ENCODE measurements at places on chromosomes 2 and 18.

DNA sequence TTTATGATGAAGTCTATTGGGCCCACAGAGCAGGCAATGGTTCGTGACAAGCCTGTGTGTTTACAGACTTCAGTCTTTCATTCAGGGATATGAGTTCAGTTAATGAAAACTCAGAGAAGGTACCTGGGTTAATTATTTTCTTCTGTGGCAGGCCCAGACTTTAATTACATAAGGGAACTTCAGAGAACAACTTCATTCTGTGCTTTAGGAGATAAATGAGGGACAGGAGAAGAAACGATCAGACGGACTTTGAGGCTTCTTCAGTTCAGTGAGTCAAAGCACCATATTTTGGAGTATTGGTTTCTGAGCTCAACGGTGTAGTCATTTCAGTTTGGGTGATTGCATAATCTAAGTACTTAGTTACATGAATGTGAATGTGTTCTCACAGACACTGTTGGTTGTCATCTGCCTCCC, 203.0 kb upstream of the KCNJ3 start:
- DNase-seq, result no peak

DNA sequence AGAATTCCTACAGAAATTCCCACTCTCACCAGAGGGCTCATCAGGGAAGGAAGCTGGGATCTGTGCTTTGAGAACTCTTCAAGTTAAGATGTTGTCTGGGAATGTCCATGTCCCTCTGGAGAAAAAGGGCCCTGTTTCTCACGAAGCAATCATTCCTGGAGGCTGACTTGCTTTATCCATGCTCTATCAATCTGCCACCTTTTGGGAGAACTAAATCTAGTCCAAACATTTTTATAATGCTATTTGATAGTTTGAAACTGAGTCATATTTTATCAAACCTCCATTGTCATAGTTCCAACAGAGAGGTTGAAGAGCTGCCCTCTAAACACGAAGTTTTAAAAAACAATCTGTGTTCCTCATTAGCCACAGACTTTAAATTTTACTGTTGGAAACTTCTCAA, 219.2 kb downstream of the MTX2 start:
- DNase-seq, result no peak

- DNase-seq, result peak; percentile 54
Measured at GRCh38 chr2:98445177-98445682, 572 bp downstream of the INPP4A start.

- no peak for DNase-seq
Measured at GRCh38 chr2:135043345-135043744, 3.9 kb downstream of the MAP3K19 start.

GRCh38 chr2:7280790-7281189, 363.6 kb downstream of the RNF144A start:
- DNase-seq, result no peak

DNA sequence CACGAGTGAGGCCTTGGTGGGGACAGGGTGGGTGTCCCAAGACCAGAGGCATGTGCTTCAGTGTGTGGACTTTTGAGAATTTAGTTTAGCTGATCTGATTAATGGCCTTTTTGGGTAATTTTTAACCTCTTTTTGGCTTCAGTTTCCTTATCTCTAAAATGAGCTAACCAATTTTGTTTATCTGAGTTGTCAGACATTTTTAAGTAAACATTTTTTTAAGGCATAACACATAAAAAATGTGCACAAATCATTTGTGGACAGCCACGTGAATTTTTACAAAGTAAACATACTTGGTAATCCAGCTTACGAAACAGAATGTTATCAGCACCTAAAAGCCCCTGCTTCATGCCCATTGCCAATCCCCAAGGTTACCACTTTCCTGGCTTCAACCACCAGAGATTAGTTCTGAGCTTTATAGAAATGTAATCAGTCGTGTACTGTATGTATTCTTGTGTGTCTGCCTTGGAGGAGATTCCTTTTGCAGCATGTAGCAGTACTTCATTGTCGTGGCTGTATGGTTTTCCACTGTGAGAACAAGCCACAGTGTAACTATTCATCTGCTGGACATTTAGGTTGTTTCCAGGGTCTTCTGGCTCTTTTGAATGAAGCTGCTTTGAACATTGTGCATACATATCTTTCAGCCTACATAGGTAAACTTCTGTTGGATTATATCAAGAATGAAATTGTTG, 8.4 kb upstream of the INO80C start:
- DNase-seq, result no peak

- DNase-seq, result peak; percentile 93
Measured at GRCh38 chr2:233210843-233211547, 40.5 kb upstream of the ATG16L1 start.

DNA sequence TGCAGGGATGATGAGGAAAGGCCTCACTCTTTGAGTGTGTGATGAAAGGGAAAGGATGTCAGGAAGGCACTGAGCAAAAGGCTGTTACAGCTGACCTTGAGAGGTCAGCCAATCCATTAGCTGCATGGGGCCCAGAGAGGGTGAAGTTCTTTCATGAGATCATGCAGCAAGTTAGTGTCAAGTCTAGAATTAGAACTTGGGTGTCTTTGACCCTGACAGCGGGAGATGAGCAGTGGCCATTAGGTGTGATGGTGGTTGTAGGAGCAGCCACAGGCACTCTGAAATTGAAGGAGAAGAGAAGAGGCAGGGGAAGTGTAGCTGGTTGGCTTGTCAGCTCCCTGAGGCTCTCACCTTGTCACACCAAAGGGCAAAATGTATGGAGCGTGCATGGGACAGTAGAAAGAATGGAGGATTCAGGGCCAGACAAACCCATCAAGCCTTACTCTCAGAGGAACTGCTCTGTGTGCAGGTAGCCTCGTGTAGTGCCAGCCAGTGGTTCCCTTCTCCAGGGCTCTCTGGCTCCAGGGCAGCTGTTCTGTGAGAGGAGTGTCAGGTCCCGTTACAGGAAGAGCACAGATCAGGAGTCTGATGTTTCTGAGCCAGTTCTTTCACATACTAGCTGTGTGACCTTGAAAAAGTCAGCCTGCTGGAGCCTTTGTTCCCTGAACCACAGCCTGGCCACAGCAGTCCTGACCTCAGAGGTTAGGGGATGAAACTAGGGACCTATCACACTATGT, 35.9 kb downstream of the MAP4K4 start:
- no peak for DNase-seq

- DNase-seq, result no peak
Measured at GRCh38 chr2:41707790-41708451, 339.9 kb upstream of the PKDCC start.

DNA sequence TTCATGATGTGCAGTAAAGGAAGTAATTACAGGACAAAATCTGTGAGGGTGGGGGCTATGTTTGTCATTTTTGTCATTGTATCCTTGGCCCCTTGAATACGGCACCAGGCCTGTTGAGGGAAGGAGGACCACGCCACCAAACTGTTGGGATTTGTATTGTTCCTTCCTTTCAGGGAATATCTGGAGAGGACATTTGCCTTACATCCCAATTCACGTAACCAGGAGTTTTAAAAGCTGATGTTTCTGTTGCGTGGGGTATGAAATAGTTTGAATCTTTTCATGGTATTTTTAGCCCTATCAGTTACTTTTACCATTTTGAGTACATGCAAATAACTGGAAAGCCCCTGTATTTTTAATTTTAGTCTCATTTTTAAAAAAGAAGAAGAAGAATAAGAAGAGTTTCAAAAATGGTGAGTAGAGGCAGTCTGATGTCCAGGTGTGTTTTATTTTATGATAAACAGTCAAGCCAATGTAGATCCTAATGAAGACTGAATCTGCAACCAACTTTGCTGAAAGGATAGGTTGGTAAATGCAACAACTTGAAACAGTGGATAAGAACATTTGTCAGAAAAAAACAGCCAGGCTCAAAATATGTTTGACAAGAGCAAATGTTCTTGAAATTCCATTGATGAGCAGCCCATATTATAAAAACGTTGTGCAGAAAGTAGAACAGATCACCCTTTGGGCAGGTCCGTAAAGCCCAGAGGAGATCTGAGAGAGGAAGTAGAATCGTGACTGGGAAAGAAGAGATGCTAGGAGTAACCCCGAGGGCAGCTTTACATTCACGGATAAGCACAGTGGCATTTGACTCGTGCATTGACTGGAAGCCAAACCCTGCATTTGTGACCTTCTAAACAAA, 54.5 kb downstream of the RASGRP3 start:
- no peak for DNase-seq

- no peak for DNase-seq
Measured at GRCh38 chr18:80252136-80252535, 4.8 kb upstream of the PARD6G start.

DNA sequence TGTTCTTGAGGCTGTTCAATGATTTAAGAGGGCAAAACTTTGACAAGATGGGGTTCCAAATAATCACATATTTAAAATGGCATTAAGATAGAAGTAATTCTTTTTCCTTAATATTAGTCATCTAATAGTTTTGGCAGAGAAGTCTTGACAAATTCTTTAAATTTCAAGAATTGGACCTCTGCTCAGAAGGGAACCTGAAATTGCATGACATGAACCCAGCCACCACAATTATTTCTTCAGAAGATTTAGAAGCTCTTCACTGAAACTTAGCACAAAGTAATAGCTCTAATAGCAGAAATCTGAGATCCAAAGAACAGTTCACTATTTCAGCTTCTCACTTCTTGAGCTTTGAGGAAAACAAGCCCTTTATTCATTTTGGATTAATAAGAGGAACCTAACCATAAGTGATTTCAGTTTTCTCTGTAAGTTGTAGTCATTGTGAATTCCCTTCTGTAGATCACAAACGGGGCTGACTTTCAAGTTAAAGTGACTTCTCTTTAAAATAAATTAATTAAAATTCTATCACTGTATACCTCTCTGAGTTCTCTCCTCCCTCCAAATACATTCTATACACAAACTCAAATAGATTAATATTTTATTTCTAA, 100.6 kb upstream of the ITGA4 start:
- DNase-seq, result no peak

DNA sequence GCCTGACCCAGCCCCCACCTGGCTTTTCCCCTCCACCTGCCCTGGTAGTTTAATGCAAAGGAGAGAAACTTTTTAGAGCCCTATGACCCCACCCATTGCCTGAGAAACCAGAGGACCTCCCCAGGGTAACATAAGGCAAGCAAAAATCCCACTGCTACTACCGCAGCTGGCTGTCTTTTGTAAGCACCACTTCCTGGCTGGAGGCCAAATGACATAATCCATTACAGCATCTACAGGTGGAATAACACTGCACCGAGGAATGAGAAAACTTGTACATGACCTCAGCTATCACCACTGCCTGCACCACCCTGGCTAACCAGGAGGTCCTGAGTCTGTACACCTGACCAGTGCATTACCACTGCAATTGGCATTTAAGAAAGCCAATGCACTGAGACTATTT, 149.6 kb upstream of the GALNT5 start:
- no peak for DNase-seq

GRCh38 chr2:43065871-43066270, 160.5 kb downstream of the ZFP36L2 start:
- peak; percentile 17 for DNase-seq

DNA sequence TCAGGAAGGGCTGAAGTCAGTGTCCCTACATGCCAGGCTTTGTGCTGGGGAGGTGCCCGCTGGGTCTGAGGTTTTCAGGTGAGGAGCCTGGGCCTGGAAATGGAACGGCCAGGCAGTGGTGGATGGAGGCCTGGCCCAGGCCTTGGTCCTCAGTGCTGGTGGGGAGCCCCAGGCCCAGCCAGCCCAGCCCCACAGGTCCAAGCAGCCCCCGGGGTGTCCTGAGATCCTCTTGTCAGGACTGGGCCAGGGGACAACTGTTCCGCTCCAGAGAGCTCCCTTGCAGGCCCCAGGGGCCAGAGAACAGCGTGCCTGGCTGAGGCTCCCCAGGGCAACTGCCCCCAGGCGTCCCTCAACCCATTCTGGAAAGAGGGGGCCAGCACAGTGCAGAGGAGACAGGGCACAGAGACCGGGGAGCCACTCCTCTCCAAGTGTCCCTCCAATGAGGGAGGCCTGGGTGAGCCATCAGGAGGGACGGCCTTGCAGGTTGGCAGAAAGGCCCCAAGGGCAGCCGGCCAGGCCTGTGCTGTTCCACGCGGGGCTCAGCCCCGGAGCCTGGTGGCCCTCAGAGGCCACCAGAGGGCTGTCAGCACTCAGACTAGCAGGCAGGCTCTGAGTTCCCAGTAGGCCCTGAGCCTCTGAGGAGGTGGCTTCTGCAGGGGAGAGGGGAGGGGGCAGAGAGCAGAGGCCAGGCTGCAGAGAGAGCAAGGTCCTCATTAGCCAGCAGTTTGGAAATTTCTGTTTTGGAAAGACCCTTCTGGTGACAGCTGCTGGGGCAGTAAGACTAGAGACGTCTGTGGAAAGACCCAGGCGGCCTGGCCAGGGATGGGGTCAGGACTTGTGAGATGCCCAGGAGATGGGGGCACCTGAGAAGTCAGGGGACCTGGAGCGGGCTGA, 29.4 kb upstream of the SNED1 start:
- DNase-seq, result no peak

DNA sequence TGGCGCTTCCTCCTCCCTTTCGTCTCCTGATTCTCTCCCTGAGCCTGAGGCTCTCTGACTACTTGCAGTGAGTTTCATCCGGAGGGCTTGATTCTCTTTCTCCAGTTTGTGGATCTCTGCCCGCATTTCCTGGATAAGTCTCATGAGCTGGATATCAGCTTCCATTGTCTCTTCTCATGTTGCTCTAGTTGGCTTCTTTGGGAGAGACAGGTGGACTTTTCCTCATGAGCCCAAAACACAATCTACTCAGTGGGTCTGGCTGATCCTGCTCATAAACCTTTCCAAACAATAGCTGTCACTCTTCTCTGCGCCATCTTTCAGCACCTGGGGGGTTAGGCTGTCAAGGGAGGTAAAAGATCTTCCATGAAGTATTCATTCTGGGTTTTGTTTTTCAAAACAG, at the start of gene CCDC195:
CCDC195 (minus strand) TSS at position 165 of the 400 bp plus-strand sequence; CDS start at position 165, 0 bp downstream.
- no peak for DNase-seq

DNA sequence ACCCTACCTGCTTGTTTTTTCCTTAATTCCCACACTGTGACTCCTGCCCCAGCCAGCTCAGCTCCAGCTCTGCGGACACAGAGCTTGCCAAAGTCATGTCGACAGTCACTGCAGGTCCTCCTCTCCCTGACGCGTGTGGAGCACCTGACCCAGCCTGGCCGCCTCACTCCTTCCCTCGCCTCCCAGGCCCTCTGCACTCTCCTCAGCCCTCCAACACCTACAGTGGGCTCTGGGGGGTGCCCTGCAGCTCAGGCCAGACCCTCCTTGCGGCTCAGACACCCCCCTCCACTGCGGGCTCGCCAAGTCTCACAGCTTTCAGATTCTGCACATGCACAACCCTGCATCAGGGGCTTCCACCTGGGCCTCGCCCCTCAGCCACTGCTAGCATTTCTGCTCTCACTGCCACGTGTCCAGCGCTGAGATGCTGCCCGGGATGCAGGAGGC, 68.3 kb downstream of the NDUFA10 start:
- peak; percentile 16 for DNase-seq

- DNase-seq, result no peak
Measured at GRCh38 chr18:68283834-68284233, 431.1 kb downstream of the TMX3 start.

Measured in left hindlimb (tissue), 1 donor.